NCI-H2171 treated with DMSO at 0.1 percent for 48 hours (cell line): ENCODE measurements at places on chromosomes 7 and 10.

DNA sequence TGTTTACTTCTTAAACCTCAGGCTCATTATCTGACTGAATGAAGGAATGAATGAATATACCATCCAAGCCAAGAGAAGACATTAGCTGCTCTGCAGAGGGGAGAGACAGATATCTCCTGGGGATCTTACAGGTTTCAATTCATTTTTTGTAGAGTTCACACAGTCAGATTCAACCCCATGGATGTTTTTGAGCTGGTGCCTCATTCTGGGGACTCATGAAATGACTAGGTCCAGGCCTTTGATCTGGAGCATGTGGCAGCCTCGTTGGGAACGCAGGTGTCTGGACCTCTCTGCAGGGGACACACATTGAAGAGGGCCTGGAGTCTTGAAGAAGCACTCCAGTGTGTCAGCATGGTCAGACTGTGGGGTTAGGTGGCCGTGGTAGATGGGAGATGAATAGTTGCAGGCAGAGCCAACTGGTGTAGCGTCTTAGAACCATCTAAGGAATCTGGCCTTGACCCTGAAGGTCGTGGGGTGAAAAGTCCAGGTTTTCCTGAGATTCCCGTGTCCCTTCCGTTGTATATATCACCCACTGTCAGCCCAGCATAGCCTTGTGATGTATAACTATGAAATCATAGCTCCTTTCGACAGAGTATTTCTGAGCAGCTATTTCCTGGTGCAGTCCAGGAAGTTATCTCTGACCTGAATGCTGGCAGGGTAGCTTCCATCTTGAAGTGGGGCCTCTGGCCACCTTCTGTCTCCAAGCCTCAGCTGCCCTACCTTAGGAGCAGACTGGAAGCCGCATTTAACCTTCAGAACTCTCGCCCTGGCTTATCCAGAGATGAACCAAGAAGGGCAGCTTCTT lies 22.3 kb downstream of the BTBD16 start:
- no peak for DNase-seq

- no peak for DNase-seq
These were observed 81.6 kb upstream of the MYO3A start for GRCh38 chr10:25852364-25852941.

DNA sequence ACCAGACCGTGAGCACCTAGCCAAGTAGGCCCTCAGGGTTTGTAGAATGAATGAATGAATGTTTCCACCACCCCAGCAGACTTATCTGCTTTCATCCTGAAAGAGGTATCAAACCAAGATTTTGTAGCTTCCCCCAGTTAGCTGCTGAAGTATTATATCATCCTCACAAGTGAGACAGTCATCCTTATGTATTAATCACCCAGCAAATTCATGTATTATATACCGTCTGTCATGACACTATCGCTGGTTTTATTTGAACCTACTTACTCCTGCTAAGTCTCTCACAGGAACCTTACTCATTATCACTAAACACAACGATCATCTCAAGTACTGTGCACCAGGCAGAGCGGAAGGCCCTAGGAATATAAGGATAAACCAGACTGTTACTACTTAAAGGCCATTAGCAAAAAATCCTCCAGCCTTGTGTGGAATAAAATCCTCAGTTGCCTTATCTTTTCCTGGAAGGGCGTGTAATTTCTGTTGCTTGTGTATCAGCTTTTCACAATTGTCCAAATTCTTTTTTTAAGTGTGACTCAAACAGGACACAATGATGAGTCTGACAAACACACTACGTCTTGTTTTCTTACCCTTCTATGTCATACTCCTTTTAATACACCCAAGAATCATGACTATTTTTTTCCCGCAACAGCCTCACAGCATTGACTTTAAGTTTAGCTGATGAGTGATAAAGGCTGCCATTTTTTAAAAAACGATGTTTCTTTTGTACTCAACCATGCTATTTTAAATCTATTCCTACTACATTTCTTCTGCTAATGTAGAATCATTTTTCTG lies 176.1 kb upstream of the KLF14 start:
- no peak for DNase-seq

DNA sequence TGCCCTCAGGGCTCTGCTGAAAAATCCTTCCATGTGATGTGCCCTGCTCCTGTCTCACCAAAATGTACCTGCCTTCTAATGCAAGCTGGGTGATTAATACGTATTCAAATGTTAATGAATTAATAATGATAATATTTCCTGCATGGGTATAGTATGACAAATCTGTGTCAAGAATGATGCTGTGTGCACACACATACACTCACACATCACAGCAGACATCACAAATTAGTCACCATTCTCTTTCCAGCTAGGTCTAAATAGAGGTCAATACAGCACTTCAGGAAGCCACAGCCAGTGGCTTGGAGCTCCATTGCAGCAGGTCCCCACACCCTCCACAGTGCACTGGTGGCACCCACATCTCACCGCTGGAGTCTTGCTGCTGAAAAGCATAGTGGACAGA lies 681.2 kb upstream of the NRP1 start:
- DNase-seq = no peak

GRCh38 chr7:105270117-105270516 lies 118.6 kb downstream of the SRPK2 start:
- peak; percentile 11 for DNase-seq

DNA sequence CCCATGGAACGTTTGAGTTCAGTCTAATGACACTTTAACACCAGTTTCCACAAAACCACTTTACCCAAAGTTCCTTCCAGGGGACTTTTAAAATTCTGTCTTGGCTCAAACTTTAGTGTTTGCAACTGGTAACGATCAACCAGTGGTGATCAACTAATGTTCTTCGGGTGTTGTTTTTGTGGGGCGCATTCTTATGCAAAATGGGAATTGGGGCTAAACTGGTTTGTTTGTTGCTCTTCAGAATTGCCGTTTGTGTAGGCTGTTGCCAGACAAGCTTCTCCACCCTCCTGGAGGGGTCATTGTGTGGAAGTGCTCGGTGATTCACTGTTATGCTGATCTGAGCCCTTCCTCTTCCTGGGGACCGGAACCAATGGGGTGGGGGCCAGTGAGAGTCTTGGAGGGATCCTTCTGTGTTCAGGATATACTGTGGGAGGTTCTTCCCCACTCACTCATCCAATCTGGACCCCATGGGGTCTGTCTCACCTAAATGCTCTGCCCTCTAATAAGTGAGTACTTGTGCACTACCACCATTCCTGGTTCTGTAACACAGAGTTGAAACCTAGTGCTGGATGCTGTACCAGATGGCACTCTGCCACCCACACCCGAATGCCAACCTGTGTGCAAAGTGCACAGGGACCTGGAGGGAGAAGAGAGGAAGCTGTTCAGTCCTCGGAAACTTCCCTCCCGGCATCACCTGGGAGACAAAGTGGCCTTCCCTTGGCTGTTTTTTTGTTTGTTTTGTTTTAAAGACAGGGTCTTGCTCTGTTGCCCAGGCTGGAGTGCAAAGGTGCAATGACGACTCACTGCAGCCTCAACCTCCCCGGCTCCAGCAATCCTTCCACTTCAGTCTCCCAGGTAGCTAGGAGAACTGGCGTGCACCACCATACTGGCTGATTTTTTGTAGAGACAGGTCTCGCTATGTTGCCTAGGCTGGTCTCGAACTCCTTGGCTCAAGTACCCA lies 2.1 kb downstream of the NFE2L3 start:
- DNase-seq = no peak

- DNase-seq = no peak
These were observed 2.1 kb downstream of the ZNF394 start for GRCh38 chr7:99497766-99498545.

DNA sequence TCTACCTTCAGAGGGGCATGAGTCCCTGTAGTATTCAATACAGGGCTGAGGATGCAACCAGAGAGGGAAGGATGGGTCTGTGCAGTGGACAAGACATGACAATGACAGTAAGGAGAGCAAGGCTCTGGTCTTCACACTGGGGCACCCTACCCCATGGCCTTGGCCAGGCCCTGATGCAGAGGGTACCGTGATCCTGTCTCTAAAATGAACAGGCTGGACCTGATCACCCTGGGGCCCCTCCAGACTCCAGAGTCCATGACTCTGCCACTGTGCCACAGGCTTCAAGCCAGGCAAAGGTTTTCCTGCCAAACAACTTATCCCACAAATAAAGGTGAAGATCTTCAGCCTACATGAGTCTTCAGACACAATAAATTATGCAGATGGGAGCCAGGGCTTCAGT lies 4.9 kb downstream of the MAT1A start:
- no peak for DNase-seq

- no peak for DNase-seq
These were observed 668.2 kb downstream of the SDK1 start for GRCh38 chr7:3969286-3969685.
